ENCODE measurements at places on chromosomes 16 and 17. TPM values are rescaled to one million over a fixed set of nuclear protein-coding genes. Genes with fewer than 3 reads are reported as not detected.

HOXB4 gene
- 3.0 TPM for total RNA-seq

- no peak overlapping the region for H3K4me3 ChIP-seq
- peaks cover 75% of the 10 kb centered on the region for H3K36me3 ChIP-seq
- H3K4me1 ChIP-seq: no peaks in the 10 kb centered on the region
Observed at GRCh38 chr17:21303441-21304065, 19.0 kb downstream of the MAP2K3 start.

DNA sequence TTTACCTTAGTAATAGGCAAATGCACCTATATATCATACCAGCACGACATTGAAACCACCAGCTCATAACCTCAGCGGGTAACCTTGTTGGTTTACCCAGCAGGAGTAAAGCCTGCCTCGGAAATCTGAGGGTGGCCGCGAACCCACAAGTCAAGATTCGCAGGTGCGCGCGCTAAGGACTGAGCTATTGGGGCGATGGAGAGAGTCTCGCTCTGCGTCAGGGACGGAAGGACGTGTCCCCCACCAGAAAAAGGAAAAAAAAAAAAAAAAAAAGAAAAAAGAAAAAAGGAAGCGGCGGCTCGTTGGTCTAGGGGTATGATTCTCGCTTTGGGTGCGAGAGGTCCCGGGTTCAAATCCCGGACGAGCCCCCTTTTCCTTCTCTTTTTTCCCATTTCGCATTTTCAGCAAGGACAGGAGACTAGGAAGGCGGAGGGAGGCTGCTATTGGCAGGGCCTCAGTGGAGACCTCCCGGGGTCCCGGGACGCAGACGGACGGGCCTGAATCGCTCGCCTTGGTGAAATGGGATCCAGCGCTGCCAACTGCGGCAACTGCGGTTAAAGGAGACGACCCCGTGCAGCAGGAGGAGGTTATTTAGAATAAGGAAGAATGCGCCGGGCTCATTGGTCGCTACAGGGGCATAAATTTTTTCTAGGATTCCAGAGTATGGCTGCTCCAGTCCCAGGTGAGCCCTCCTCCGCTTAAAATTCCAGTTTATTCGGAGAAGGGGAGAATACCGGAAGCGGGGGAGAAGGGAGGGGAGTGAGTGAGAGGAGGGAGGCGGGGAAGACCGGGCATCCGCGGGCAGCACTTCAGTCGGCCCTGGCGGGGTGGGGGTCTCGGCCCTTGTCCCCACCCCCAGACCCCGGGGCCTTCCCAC is at the start of gene OR1F1:
Gene OR1F1 (plus strand): TSS at position 407 of the 877 bp plus-strand sequence.
- H3K27me3 ChIP-seq: peaks cover 73% of the 10 kb centered on the region
- peaks cover 9% of the 10 kb centered on the region for H3K36me3 ChIP-seq
- H3K27ac ChIP-seq: peak within 1 kb of the TSS; percentile 63
- peak; percentile 71 for DNase-seq

TNFRSF17 gene
- not detected for total RNA-seq

DNA sequence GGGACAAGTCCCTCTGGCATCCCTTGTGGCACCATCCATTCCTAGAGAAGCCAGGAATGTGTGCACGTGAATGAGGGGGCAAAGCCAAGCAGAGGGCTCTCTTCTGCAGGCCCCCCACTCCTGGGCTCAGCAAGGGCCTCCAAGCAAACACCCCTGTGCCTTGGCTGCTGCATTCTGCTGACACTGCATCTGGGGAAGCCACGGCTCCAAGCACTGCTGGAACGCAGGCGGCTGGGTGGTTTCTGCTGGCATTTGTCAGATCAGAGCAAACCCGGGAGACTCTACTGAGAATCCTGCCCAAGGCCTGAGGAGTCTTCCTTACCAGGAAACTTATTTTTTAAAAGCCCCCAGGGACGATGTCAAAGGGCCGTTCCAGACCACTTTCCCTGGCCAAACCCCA is 23.3 kb downstream of the ATP6V0D1 start:
- H3K4me3 ChIP-seq: no peak overlapping the region
- H3K36me3 ChIP-seq: peaks cover 3% of the 10 kb centered on the region
- no peak for DNase-seq
- H3K27ac ChIP-seq: no peak overlapping the region

DNA sequence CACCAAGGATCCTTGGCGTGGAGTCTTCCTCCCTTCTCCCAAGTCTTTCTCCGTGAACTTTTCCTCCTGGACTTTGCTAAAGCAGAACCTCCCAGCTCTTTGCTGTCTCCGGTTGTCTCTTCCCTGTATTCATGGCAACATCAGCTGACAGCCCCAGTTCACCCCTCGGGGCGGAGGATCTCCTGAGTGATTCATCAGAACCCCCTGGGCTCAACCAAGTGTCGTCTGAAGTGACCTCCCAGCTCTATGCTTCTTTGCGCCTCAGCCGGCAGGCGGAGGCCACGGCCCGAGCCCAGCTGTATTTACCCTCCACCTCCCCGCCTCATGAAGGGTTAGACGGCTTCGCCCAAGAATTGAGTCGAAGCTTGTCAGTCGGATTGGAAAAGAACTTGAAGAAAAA is 943 bp downstream of the CNTROB start:
- peaks cover 37% of the 10 kb centered on the region for H3K36me3 ChIP-seq
- no peaks in the 10 kb centered on the region for H3K27me3 ChIP-seq
- peak overlapping the region; percentile 97 for H3K4me3 ChIP-seq
- peak overlapping the region; percentile 99 for H3K27ac ChIP-seq
- H3K4me1 ChIP-seq: peaks cover 43% of the 10 kb centered on the region
- DNase-seq: peak; percentile 30

- H3K4me1 ChIP-seq: peaks cover 5% of the 10 kb centered on the region
- H3K27ac ChIP-seq: no peak overlapping the region
- H3K27me3 ChIP-seq: peaks cover 4% of the 10 kb centered on the region
Observed at GRCh38 chr16:81841722-81842121, 62.6 kb downstream of the PLCG2 start.

DNA sequence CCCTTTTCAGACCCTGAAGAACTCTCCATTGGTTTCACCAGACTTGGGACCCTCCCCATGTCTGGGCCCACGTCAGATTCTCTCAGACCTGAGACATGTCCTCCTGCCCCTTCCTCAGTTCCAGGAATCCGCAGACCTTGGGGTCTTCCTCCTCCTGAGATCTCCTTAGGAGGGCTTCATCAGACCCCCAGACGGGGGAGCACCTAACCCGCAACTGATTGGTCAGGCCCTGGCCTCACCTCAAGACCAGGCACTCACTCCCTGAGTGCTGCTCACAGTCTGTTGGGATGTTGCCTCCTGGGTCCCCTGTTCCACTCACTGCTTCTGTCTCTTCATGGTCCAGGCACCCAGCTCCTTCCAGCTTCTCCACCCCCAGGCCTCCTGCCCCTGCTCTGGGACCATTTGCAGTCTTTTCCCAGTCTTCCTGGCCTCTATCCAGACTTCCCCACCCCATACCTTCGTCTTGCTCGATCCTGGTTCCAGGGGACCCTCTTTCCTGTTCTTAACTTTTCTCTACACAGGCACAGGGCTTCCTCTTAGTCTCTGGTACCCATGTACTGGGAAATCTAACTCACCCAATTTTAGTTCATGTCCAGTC is 1.2 kb downstream of the GID4 start:
- DNase-seq: no peak
- peaks cover 34% of the 10 kb centered on the region for H3K4me1 ChIP-seq
- H3K27me3 ChIP-seq: no peaks in the 10 kb centered on the region
- peak overlapping the region; percentile 89 for H3K4me3 ChIP-seq
- H3K27ac ChIP-seq: peak overlapping the region; percentile 70

MTSS2 gene
- 1.3 TPM for total RNA-seq

DNA sequence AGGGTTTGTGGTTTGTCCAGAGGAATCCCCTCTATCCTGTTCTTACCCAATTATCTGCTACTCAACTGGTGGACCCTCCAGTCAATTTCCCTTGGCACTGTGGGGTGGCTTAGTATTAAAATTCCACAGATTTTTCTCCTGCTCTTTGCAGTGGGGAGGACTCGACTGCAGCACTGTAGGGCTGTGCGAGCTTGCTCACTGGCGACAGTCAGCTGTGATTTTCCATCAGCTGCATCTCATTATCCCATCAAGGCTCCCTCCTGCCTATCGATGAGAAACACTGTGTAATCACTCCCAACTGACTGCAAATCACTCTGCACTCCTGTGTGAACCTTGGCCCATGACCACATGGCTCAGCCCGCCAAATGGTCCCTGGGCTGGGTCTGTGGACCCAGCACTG is 90.5 kb upstream of the MAF start:
- H3K27me3 ChIP-seq: peaks cover 17% of the 10 kb centered on the region
- no peak for DNase-seq

DNA sequence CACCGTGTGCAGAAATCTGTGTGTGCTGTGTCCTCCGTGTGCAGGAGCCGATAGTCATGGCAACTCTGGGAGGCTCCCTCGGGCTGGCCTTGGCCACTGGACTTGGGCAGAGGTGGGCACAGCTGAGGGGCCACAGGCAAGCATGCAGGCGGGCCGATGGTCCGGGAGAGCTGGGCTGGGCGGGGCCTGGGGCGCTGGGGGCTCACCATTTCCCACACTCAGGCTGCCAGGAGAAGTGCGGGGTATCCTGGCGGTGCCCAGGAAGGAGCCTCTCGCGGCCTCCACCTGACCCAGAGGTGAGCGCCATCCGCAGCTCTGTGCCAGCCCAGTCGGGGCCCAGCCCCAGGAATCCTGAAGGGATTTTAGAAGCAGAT is 28.4 kb downstream of the BAHCC1 start:
- H3K36me3 ChIP-seq: no peaks in the 10 kb centered on the region
- H3K27ac ChIP-seq: no peak overlapping the region
- H3K4me1 ChIP-seq: no peaks in the 10 kb centered on the region
- no peak overlapping the region for H3K4me3 ChIP-seq
- peaks cover 5% of the 10 kb centered on the region for H3K27me3 ChIP-seq
- no peak for DNase-seq

SKAP1 gene
- total RNA-seq: 60.5 TPM

GRCh38 chr16:86298758-86299134 is 211.6 kb upstream of the FOXF1 start:
- no peaks in the 10 kb centered on the region for H3K36me3 ChIP-seq
- H3K4me3 ChIP-seq: no peak overlapping the region
- no peak for DNase-seq
- no peak overlapping the region for H3K27ac ChIP-seq

GRCh38 chr17:44775838-44776621 is 17.2 kb downstream of the ADAM11 start:
- H3K27me3 ChIP-seq: peaks cover 6% of the 10 kb centered on the region
- peaks cover 7% of the 10 kb centered on the region for H3K4me1 ChIP-seq
- no peak overlapping the region for H3K27ac ChIP-seq
- H3K36me3 ChIP-seq: no peaks in the 10 kb centered on the region
- peak overlapping the region; percentile 83 for H3K4me3 ChIP-seq
- no peak for DNase-seq

DNA sequence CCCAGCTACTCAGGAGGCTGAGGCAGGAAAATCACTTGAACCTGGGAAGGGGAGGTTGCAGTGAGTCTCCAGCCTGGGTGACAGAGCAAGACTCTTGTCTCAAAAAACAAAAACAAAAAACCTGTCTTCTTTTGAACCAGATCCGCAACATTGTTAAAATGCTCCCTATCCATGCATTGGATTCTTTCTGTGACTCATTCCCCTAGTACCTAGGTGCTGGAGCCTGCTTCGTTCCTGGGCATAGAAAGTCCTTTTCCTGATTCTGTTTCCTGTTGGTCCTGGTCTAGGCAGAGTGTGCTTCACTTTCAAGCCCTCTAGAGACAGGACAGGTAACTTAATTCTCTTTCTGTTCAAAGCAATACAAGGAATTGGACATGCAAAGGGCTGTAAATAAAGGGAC is 5.2 kb downstream of the EPN2 start:
- DNase-seq: no peak
- peaks cover 10% of the 10 kb centered on the region for H3K27me3 ChIP-seq
- no peak overlapping the region for H3K4me3 ChIP-seq
- H3K4me1 ChIP-seq: peaks cover 4% of the 10 kb centered on the region

DNA sequence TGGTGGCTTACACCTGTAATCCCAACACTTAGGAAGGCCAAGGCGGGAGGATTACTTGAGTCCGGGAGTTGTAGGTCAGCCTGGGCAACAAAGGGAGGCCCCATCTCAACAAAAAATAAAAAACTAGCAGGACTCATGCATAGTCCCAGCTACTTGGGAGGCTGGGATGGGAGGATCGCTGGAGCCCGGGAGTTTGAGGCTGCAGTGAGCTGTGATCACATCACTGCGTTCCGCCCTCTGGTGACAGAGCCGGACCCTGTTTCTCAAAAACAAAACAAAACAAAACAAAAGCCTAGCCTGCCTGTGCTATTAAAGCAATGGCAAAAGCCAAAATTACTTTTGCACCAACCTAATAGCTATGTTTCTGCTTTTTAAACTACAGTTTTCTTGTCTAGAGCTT is 1.5 kb downstream of the FCSK start:
- no peaks in the 10 kb centered on the region for H3K36me3 ChIP-seq
- no peak for DNase-seq
